ENCODE measurements at places on chromosomes 2 and 18. TPM values are rescaled to one million over a fixed set of nuclear protein-coding genes. Genes with fewer than 3 reads are reported as not detected.

- no peak overlapping the region for H3K4me3 ChIP-seq
- no peak for DNase-seq
- H3K27ac ChIP-seq, result no peak overlapping the region
- H3K4me1 ChIP-seq, result no peaks in the 10 kb centered on the region
- peaks cover 19% of the 10 kb centered on the region for H3K27me3 ChIP-seq
Observed at GRCh38 chr2:55705027-55705653, 11.5 kb upstream of the PNPT1 start.

ALPP gene
- total RNA-seq, result not detected

DNA sequence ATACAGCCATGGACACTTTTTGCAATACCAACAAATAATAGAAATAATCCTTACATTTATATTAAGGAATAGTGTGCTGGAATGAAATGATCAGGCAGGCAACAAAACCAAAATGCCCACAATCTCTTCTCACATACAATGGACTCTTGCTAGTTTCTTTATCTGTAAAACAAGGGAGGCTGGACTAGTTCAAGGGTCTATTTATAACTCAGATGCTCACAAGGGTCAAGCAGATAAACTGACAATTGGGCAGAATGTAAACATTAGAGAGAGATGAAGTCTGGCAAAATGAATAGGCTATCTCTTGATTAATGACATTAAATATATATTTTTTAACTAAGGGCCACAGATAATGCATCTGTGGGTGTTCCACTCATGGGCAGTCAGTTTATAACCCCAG is 11.4 kb downstream of the PPIL3 start:
- H3K36me3 ChIP-seq, result peaks cover 21% of the 10 kb centered on the region
- no peaks in the 10 kb centered on the region for H3K27me3 ChIP-seq
- H3K27ac ChIP-seq, result no peak overlapping the region
- H3K4me1 ChIP-seq, result no peaks in the 10 kb centered on the region
- no peak overlapping the region for H3K4me3 ChIP-seq

DNA sequence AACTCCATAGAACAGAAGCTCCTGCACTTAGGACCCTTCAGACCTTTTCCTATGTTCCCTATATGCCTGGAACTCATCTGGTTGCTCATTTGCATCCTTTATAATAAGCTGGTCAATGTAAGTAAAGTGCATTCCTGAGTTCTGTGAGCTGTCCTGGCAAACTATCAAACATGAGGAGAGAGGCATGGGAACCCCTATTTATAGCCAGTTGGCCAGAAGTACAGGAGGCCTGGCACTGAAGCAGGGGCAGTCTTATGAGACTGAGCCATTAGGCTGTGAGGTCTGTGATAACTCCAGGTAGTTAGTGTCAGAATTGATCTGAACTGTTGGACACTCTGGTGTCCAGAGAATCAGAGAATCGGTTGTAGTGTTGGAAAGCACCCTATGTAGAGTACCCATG is 88.4 kb downstream of the EHD3 start:
- no peak for DNase-seq
- H3K36me3 ChIP-seq, result no peaks in the 10 kb centered on the region
- peaks cover 11% of the 10 kb centered on the region for H3K4me1 ChIP-seq
- H3K27me3 ChIP-seq, result no peaks in the 10 kb centered on the region
- H3K4me3 ChIP-seq, result no peak overlapping the region
- no peak overlapping the region for H3K27ac ChIP-seq

DNA sequence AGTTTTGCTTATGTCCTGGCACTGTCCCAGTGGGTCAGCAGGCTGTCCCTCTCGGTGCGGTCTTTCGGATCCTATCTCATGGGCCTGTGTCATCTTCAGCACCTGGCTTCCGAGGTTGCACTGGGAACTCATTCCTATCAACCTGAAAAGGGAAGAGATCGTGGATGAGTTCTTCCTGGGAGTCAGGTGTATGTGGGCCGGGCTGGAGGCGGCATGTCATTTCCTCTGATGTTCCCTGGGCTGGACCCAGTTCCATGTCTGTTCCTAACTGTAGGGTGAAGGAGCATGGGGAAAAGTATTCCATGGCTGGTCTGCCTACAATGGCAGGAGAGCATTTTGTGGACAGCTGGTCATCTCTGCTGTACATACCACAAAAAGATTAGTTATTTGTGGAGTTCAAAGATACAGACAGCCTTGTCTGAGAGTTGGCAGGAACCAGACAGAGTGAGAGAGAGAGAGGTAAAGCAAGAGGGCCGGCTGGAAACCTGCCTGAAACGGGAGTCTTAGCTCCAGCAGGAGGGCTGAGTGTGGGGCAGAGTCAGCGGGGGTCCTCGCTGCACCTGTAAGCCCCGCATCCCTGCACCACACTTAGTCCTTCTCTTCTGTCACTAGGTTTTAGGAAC is 25.2 kb downstream of the FAM228A start:
- H3K4me1 ChIP-seq, result no peaks in the 10 kb centered on the region
- H3K36me3 ChIP-seq, result peaks cover 7% of the 10 kb centered on the region
- DNase-seq, result no peak
